ENCODE measurements at places on chromosomes 12 and 14. TPM values are rescaled to one million over a fixed set of nuclear protein-coding genes. Genes with fewer than 3 reads are reported as not detected.
A peak's percentile ranks its signal among the peaks of the same experiment; 100 is the strongest.

DNA sequence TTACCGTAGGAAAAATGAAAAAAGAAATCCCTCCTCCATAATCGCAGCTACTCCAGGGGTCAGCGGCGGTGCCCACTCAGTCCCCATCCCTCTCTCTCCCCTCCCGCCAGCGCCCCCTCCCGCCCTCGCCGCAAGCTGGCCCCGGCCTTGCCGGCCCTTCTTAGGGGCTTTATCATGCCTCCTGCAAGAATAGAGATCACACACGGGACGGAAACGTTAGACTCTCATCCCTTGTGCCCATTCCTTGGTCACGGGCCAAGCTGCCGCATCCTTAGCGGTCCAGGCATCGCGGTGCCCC is 692 bp upstream of the COX14 start:
- peaks cover 68% of the 10 kb centered on the region for H3K4me1 ChIP-seq
- DNase-seq: no peak
- peak overlapping the region; percentile 88 for H3K4me3 ChIP-seq

DNA sequence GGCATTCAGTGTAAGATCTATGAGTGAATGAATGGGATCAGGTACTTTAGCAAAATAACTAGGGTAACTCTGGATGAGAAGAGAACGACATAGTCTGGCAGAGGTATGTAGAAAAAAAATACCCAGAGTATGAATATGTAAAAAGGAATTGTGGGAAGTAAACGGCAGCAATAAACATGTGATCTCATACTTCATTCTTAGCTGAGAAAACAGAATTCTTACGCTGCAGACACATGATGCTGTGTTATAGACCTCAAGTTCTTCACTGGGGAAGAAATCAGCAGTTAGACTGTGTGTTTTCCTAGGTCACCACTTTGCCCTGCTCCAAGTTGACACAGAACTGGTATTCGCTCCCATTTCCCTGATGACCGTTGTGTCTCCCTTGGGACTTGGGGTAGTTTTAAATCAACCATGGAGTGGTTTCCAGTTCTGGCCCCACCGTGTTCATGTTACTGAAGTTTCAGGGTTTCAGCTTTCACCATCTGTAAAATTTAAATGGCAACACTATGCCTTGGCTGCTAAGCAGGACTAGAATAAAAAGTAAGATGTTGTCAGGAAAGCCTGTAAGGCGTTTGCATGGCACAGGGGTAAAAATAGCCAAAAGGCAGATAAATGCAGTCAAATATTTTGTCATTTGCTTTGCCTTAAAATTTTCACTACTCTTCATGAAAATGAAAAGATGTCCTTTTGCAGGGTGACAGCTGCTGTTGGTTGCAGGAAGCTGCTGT is 223.7 kb downstream of the PELI2 start:
- H3K36me3 ChIP-seq: no peaks in the 10 kb centered on the region
- H3K4me3 ChIP-seq: no peak overlapping the region
- peak overlapping the region; percentile 65 for H3K27ac ChIP-seq
- H3K4me1 ChIP-seq: peaks cover 25% of the 10 kb centered on the region
- no peaks in the 10 kb centered on the region for H3K27me3 ChIP-seq

DNA sequence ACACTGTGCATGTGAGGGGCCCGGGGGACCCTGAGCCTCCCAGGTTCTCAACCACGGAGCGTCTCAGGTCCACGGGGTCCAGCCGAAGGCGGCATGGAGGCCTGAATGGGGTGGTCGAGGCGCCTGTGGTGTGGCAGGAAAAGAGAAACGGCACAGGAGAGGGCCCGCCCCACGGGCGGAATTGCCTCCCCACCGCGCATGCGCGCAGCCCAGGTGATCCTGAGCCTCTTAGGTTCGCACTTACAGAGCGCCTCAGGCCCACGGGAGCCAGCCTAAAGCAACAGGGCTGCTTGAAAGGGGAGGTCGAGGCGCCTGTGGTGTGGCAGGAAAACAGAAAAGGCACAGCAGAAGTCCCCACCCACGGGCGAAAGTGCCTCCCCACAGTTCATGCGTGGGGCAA is 311.0 kb downstream of the ALG10 start:
- H3K4me3 ChIP-seq: no peak overlapping the region
- H3K27me3 ChIP-seq: peaks cover 92% of the 10 kb centered on the region
- no peaks in the 10 kb centered on the region for H3K4me1 ChIP-seq
- no peak for DNase-seq
- H3K36me3 ChIP-seq: no peaks in the 10 kb centered on the region

DNA sequence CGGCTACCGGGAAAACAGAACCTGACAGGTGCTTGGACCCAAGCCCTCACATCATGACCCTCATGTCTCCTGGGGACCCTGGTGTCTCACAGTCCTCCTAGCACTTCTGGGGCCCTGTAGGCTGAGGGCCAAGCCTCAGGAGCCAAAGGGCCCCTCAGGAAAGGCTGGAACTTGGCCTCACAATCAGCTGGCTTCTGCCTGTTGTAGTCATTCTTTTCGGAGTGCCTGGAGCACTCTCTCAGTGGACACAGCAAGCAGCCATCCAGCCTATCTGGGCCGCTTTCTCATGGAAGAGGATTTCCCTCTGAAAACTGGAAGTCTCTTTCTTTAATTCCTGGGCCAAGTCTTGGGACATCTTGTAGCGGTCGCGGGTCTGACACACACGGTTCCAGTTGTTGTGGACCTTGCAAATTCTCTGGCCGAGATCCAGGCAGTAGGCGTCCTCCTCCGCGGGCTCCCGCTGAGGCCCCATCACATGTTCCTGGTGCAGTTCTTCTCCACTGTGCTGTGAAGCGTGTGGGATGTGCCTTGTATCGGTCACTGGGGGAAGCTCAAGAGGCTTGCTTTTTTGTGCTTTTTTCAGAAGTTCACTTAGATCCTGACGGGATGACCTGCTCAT is 169.3 kb downstream of the EMP1 start:
- no peaks in the 10 kb centered on the region for H3K36me3 ChIP-seq
- H3K4me3 ChIP-seq: no peak overlapping the region
- peaks cover 77% of the 10 kb centered on the region for H3K27me3 ChIP-seq
- peak; percentile 34 for DNase-seq
- no peak overlapping the region for H3K27ac ChIP-seq

DNA sequence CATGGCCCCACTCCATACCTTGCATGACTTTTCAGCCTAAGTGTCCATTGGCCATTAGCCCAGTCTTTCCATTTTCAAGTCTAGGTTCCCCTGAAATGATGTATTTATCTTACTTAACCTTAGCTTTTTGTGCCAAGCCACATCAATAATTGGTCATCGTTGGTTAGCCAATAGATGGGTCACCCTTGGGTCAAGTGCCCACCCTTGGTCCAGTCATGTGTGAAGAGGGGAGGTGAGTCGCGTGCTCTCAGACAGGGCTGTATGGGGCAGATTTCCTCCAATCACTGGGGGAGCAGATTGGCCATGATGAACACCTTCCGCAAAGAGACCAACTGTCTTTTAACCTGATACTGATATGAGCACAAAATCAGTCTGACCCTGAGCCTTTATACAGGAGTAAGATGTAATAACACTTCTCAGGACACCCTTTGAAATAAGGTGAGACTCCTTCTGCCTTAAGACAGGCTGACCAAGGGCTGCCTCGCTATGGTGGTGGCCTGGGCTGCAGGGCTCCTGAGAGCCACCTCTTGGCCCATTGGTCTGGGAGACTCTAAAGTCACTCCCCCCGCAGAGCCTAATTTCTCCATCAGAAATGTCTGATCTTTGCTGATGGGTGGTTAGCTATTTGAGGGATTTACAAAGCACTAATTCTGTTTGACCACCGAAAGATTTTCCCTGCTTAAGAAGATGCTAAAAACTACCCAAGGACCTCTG is 143.2 kb downstream of the ZFP36L1 start:
- no peak for DNase-seq
- H3K27ac ChIP-seq: no peak overlapping the region
- H3K36me3 ChIP-seq: no peaks in the 10 kb centered on the region
- H3K4me1 ChIP-seq: peaks cover 48% of the 10 kb centered on the region

GRCh38 chr12:40959041-40959440 is 229.1 kb upstream of the PDZRN4 start:
- H3K27ac ChIP-seq: no peak overlapping the region
- H3K27me3 ChIP-seq: no peaks in the 10 kb centered on the region
- H3K4me1 ChIP-seq: no peaks in the 10 kb centered on the region
- no peaks in the 10 kb centered on the region for H3K36me3 ChIP-seq
- H3K4me3 ChIP-seq: no peak overlapping the region

- H3K36me3 ChIP-seq: no peaks in the 10 kb centered on the region
- no peak overlapping the region for H3K27ac ChIP-seq
- no peak overlapping the region for H3K4me3 ChIP-seq
- peaks cover 10% of the 10 kb centered on the region for H3K4me1 ChIP-seq
Measured at GRCh38 chr12:13849456-13849855, 131.9 kb downstream of the GRIN2B start.

NEMP1 gene
- total RNA-seq: 3.3 TPM

- no peak overlapping the region for H3K4me3 ChIP-seq
- no peaks in the 10 kb centered on the region for H3K27me3 ChIP-seq
- no peak overlapping the region for H3K27ac ChIP-seq
- H3K4me1 ChIP-seq: peaks cover 89% of the 10 kb centered on the region
Measured at GRCh38 chr14:103052407-103052806, 4.9 kb downstream of the CDC42BPB start.

KRT78 gene
- total RNA-seq: not detected

BIN2 gene
- total RNA-seq: 1.6 TPM

TOMM20L gene
- total RNA-seq: not detected

RAB15 gene
- 17.1 TPM for total RNA-seq

- H3K4me1 ChIP-seq: no peaks in the 10 kb centered on the region
- H3K4me3 ChIP-seq: no peak overlapping the region
- DNase-seq: no peak
- H3K27me3 ChIP-seq: no peaks in the 10 kb centered on the region
- peaks cover 10% of the 10 kb centered on the region for H3K36me3 ChIP-seq
Measured at GRCh38 chr12:89645434-89645833, 63.2 kb downstream of the ATP2B1 start.

GRCh38 chr12:14443531-14443930 is 78.0 kb downstream of the ATF7IP start:
- peaks cover 58% of the 10 kb centered on the region for H3K36me3 ChIP-seq
- no peak overlapping the region for H3K4me3 ChIP-seq
- DNase-seq: no peak
- peaks cover 30% of the 10 kb centered on the region for H3K4me1 ChIP-seq

POLE2 gene
- total RNA-seq: 0.69 TPM

DNA sequence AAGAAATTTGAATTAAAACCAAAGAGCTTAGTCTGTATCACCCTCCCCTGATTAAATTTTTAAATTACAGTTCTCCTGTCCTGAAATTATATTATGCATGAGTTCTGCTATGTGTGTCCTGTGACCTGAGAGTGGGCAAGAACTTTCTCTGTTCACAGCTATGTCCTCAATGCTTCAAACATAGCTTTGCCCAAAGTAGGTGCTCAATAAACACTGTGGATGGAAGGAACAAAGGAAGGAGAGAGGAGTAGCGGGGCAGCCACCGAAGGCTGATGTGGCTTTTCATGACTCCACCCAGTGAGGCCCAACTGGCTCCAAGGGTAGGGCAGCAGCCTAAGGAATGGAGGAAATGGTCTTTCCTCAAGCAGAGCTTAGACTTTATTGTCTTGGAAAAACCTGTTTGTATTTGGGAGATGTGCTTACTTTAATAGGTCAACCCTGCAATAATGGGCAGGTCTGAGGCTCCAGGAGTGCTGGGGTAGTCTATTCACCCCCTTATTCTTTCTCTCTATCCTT is 7.6 kb upstream of the MARK3 start:
- no peak overlapping the region for H3K4me3 ChIP-seq
- H3K36me3 ChIP-seq: no peaks in the 10 kb centered on the region
- no peak overlapping the region for H3K27ac ChIP-seq
- H3K4me1 ChIP-seq: no peaks in the 10 kb centered on the region
- no peak for DNase-seq

- H3K4me3 ChIP-seq: no peak overlapping the region
- H3K36me3 ChIP-seq: peaks cover 89% of the 10 kb centered on the region
- no peaks in the 10 kb centered on the region for H3K27me3 ChIP-seq
Measured at GRCh38 chr12:50720501-50720900, 43.4 kb upstream of the ATF1 start.

GRCh38 chr12:45577844-45578399 is 151.6 kb upstream of the ARID2 start:
- H3K4me3 ChIP-seq: no peak overlapping the region
- no peak overlapping the region for H3K27ac ChIP-seq

GRCh38 chr14:71475916-71476315 is 456.3 kb upstream of the RGS6 start:
- H3K4me3 ChIP-seq: no peak overlapping the region
- DNase-seq: no peak
- H3K4me1 ChIP-seq: peaks cover 7% of the 10 kb centered on the region
- no peaks in the 10 kb centered on the region for H3K36me3 ChIP-seq
- no peaks in the 10 kb centered on the region for H3K27me3 ChIP-seq

VPS37B gene
- 13.3 TPM for total RNA-seq

DTX1 gene
- total RNA-seq: 1.5 TPM

GPRC5A gene
- 0.77 TPM for total RNA-seq

C12orf56 gene
- not detected for total RNA-seq

PZP gene
- total RNA-seq: 0.36 TPM

DNA sequence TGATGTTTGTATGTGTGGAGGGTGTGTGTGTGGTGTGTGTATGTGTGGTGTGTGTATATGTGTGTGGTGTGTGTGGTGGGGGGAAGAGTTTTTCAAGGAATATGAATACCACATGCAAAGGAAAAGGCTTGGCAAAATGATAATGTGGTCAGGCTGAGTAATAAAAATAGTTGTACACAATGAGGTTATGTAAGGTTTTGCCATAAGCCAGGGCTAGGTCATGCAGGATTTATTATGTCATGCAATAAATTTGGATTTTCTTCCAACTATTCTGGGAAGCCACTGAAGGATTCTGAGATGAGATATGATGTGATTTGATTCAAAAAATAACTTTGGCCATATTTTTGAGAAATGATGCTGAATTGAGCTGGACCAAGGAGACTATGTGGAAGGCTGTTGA is 1191.6 kb upstream of the SEL1L start:
- no peaks in the 10 kb centered on the region for H3K36me3 ChIP-seq
- no peaks in the 10 kb centered on the region for H3K27me3 ChIP-seq
- H3K4me3 ChIP-seq: no peak overlapping the region
- DNase-seq: no peak
- peaks cover 9% of the 10 kb centered on the region for H3K4me1 ChIP-seq

PKP2 gene
- 428 TPM for total RNA-seq

DNA sequence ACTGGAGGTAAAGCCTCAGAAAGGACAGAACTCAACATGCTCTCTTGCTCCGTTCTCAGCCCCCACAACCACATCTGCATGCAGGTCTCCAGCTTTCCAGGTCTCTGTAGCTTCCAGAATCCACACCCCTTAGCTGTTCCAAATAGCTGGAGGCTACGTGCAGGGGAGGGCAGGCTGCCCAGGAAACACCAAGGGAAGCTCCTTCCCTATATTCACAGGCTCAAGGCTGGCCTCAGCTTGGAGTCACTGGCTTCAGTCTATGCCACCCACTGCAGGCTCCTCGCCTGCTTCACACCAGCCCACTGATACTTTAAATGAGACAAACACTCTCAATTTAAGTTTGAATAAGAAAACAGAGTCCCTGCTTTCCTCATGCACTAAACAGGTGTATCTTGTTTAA is 73.3 kb downstream of the ASCL4 start:
- peaks cover 19% of the 10 kb centered on the region for H3K4me1 ChIP-seq
- no peak overlapping the region for H3K4me3 ChIP-seq
- no peaks in the 10 kb centered on the region for H3K36me3 ChIP-seq
- DNase-seq: no peak

Measured in left ventricle myocardium inferior (tissue), 1 donor.